WTC11 (cell line): ENCODE measurements at places on chromosomes 2 and 18.

DNA sequence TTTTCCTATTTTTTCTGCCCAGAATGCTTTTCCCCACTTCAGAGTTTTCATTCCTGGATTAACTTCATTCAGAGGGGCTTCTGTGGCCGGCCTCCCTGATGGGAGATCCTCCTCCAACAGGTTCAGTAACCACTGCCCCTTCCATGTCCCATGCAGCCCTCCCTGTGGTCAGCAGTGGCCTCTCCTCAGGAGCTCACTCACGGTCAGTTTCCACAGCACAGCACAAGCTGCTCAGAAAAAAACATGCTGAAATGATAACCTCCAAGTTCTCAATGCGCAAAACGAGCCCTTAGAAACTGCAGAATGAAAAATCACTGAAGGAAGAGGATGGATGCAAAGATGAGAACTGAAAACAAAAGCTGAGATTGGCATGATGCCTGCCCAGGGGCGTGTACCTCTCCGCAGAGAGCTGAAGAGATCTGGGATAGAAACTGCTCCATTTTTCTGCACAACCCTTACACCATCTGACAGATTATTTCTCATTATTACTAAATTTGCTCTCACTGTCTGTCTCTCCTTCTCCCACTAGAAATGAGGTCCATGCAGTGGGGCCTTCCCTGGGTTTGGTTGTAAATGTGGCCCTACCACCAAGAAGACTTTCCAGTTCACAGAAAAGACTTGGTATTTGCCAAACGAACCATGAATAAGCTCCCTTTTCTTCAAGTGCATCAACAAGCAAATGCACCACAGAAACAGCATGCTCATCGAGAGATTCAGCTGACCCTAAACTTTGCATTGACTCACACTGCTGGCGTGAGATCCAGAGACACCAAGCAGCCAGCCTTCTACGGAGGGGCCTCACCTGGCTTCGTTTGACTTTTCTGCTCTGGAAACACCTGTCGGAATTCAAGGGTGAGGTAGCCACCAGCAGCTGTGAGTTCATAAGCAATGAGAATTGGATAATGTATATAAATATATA lies 51.5 kb downstream of the TMEM18 start:
- no peak for DNase-seq

DNA sequence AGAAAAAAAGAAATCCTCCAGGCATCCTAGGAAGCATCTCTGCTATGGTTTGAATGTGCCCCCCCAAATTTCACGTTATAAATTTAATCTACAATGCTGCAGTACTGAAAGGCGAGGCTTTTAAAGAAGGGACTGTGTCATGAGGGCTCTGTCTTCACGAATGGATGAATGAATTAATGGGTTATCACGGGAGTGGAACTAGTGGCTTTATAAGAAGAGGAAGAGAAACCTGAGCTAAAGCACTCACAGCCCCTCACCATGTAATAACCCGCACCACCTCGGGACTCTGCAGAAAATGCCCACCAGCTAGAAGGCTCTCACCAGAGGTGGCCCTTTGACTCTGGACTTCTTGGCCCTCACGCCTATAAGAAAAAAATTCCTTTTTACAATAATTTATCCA lies 27.6 kb downstream of the RNU4ATAC start:
- DNase-seq = no peak

DNA sequence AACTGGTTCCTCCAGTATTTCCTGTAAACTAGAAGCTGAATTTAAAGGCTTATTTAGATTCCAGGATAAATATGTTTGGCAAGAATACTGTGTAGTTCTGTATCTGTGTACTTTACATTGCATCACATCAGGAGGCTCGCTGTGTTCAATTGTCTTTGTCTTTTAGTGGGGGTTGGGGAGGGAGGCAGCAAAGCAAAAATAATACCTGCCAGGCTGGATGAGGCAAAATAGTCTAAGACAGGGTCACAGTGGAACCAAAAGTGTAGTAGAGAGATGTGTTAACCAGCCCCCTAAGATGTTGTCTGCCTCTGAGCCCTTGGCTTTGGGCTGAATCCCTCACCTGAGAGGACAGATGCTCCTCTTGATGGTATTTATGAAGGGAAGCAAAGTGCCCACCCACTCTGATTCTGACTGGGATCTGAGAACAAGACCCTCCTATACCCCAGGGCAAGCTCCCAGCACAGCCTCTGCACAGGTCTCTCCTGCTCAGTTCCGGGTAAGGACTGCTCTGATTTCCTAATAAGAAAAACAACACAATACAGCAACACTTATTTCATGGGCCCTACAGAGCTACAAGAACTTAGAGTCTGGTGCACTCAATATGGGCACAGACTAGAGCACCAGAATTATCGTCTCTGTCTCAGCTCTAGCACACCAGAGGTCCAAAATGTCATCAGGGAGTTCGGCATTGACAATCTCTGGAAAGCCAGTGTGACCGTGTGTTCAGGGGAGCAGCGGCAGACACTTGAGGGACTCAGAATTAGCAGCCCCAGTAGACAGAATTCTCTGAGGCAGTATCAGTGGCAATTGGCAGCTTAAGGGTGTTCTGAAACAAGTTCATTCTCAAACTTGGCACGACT lies 7.2 kb upstream of the AFTPH start:
- DNase-seq = no peak

DNA sequence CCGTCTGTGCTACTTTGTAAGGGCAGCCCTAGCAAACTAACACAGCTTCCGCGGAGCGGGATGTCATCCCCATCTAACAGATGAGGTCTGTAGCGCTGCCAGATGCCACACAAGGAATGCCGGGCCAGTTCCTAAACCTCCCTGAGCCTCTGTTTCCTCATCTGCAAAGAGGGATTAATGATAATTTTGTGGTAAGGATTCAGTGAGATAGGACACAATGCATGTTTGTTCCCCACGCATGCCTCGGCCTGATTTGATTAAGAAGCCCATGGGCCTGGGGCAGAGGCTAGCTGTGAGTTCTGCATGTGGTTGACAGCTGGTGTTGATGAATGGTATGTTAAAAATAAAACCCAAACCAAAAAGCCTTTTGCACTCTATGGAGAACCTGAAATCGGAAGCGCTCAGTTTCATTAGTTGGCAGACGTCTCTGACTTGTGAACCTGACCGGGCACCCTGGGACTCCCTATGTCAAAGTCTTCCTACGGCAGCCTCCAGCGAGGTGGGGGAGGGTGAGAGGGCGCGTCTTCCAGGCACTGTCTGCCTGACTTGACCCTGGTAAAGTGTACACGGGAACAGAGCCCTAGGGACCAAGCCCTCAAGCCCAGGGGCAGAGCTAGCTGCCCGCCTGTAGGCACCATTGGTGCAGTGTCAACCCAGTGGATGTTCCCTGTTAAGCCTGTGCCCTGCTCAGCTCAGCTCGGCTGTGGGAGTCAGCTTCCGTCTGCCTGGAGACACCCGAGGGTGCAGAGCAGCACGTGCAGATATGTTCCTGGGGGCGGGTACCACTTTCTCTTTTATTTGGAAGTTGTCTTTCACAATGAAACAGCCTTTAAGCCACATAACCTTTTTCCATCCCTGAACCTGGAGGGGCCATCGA lies 14.8 kb upstream of the INHBB start:
- DNase-seq = no peak

DNA sequence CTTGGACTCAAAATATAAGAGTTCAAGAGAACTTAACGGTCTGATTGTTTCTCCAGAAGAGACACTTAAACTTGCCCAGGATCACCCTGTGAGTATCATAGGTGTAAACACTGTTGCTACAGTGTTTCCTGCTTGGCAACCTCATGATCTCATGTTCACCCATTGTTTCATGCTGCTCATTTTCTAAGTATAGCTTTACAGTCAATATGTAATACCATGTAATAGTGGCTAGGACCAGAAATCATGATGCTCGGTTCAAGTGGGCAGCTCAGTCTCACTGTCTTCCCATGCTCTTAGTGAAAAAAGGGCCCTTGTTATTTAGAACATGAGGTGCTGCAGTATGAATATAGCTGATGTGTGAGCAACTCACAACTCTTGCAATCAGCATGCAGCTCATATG lies 157.5 kb downstream of the CERS6 start:
- DNase-seq = no peak

DNA sequence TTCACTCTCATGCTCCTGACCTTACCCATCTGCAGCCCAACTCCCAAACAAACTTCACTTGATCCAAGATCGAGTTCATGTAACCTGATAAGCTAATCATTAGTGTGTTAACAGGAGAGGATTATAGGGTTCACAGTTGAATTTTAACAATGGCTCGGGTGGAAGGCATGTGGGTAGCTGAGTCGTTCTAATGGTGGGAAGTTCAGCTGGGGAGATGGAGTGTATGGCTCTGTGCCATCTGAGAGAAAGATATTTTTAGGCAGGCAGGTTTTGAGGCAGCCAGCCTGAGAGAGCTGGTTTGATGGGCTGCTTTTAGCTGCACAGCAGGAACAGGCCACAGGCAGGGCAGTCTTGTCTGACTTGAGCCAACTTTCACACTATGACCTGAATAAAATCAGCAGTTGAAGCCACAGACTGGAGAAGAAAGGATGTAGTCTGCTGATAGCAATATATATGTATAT lies 17.7 kb upstream of the NFE2L2 start:
- no peak for DNase-seq

GRCh38 chr18:2515908-2516625 lies 55.2 kb downstream of the METTL4 start:
- no peak for DNase-seq

- no peak for DNase-seq
Observed at GRCh38 chr2:127737892-127738291, 36.6 kb downstream of the SFT2D3 start.

DNA sequence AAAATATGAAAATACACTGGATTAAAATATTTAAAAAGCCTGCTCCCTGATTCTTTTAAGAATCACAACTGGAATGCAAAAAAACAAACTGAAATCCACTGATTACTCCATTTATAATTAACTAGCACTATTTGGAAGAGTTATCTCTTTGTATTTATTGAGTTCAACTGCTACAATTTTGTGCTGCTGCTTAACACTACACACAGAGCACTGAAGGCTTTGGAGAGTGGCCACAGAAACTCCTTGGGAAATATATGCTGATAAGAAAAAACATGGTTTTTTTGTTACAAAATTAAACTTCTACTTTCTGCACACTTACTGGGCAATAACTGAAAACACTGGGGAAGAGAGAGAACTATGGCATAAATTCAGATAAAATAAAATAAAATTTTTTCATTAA lies 19.8 kb upstream of the BZW1 start:
- DNase-seq = no peak
